Inflammatory macrophage treated with lipopolysaccharide for 4 hours (primary cell): ENCODE measurements at places on chromosomes 16 and 17.
A peak's percentile ranks its signal among the peaks of the same experiment; 100 is the strongest.

DNA sequence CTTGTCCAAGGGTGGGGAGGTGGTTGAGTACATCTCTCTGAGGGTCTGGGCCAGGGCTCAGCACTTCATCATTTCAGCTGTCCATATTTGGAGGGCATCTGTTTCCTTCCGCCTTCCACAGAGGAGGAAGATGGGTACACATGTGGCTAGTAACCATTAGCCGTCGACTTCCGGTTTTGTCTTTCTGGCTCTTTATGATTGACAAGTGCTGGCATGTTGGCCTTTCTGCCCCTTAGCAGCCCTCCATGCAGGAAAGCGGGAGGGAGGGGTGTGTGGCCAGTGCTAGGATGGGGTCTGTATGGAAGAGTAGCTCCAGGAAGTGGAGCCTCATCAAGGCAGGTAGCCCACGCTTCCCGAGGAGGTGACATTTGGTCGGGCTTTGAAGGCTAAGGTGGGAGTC, 69.6 kb downstream of the RAI1 start:
- DNase-seq = peak; percentile 79

- DNase-seq = no peak
These were observed 32.1 kb downstream of the CDK5RAP3 start for GRCh38 chr17:48002916-48003416.

GRCh38 chr16:85570735-85571562, 42.2 kb upstream of the GSE1 start:
- DNase-seq = peak; percentile 62

- no peak for DNase-seq
These were observed 2.6 kb downstream of the DUS1L start for GRCh38 chr17:82062984-82063368.

- DNase-seq = peak; percentile 89
These were observed 33.3 kb downstream of the PECAM1 start for GRCh38 chr17:64357191-64357981.

GRCh38 chr16:82761236-82761635, 134.5 kb downstream of the CDH13 start:
- DNase-seq = no peak

DNA sequence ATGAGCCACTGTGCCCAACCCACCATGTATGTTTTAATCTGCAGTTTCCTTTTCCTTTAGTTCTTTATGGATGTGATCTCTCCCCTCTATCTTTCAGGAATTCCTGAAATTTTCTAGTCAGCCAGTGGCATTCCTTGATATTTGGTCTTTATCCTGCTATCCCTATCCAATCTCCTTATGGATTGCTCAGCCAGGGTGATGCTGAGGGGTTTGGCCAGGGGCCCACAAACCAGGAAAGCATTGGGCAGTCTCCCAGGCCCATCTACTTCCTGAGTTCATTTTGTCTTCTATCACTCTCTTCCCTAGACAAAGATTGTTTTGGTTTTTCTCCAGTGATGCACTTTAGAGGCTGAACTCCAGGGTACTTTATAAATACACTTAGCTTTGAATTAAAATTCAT, 115.9 kb downstream of the KATNIP start:
- DNase-seq = no peak

GRCh38 chr17:65060631-65061254, 4.2 kb upstream of the GNA13 start:
- peak; percentile 98 for DNase-seq

- no peak for DNase-seq
These were observed 41.8 kb downstream of the TNRC6C start for GRCh38 chr17:78000341-78000740.

- no peak for DNase-seq
These were observed 194.2 kb upstream of the TBX2 start for GRCh38 chr17:61205401-61205800.

GRCh38 chr17:32555611-32556310, 69.0 kb downstream of the CDK5R1 start:
- DNase-seq = no peak

DNA sequence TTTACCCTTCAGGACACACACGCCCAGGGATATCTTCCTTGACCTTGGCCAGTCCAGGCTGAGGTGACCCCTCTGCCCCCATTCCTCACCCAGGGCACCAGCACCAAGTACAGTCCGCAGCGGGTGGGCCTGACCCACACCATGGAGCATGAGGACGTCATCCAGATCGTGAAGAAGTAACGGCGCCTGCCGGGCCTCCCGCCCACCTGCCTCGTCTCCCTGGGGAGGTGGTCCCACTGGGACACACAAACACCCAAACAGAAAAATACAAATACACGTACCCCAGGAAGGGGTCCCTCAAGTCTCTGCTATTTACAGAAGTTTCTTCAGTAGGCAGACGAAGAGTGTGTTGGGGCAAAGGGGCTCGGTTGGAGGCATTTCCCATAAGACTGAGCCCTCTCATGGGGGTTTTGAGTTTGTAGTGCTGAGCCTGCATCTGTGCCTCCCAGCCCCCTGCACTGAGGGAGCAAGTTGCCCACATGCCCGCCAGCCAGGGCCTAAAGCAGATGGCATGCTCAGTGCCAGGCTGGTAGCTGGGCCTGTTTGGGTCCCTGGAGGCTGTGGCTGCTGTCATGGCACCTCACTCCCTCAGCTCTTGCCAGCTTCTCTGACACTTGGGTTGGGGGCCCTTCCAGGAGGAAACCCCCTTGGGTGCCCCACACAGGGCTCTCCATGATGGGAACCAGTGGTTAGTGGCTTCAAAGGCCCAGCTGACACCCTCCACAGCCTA, 1.3 kb upstream of the MYO15A start:
- DNase-seq = no peak

- no peak for DNase-seq
These were observed 32.2 kb downstream of the CHP2 start for GRCh38 chr16:23786964-23787561.

GRCh38 chr17:68705714-68706076, 104.5 kb upstream of the FAM20A start:
- no peak for DNase-seq

GRCh38 chr16:48576927-48577326, 33.1 kb downstream of the N4BP1 start:
- peak; percentile 87 for DNase-seq

- no peak for DNase-seq
These were observed 27.2 kb downstream of the CDR2 start for GRCh38 chr16:22347100-22347820.
